Uterus (tissue), 4 donors: ENCODE measurements at places on chromosomes 2 and 18. TPM values are rescaled to one million over a fixed set of nuclear protein-coding genes. Genes with fewer than 3 reads are reported as not detected.
A peak's percentile ranks its signal among the peaks of the same experiment; 100 is the strongest.

DNA sequence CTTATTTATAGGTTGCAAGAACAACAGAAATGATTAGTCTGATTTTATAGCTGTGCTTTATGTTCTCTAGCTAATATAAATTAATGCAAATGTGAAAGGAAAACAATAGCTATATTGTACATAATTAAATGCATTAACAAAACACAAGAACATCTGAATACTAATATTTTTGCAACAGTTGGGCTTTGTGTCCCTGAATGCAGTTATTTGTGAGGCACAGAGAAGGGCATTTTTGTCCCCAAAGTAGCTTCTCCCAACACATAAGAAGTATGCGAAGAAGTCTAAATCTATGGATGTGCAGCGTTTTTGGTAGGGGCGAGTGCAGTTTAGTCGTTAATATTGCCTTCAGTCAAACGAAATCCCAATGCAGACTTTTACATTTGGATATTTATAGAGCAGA lies 110.0 kb downstream of the MBP start:
- DNase-seq, result no peak

DNA sequence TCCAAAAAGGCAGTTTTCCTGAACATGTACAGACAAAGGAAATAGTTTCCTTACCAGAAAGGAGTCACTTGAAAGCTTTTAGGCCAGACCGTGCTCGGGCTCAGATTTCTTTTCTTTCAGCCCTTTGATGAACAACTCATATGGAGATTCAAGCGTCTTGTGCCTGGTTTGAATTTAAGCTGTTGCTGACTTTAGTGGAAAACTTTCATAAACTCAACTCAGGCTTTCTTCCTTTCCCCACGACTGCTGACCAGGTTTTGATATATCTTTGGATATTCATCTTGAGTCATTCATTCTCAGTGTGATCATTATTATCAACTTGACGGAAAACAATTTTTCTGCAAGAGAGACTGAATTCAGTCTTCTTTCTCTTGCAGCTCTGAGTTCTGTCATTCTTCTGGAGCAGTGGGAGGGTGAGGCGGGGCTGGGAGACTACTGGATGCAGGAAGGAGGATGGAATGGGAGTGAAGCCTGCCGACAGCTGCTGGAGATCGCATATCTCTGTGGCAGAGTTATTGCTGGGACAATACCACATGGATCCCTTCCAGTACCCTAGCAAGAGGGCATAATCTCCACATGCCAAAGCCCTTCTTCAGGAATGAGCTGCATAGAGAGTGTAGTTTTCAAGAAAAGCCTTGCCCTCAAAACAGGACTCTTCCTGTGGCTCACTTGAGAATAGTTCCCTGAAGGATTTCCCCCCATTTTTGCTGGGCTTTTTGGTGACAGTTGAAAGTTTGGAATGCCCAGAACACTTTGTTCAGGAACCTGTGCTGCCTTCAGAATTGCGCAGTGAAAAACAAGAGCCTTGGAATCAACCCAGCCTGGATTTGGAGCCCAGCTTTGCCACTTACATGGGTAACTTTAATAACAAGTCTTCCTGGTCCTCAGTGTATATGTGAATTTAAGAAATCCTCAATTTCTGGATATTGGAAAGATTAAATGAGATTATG lies 364.4 kb downstream of the ZNF521 start:
- peak; percentile 28 for DNase-seq

- no peak for DNase-seq
These were observed 131.4 kb upstream of the LHCGR start for GRCh38 chr2:48886919-48887318.

WNT10A gene
- total RNA-seq, result 0.15 TPM

HTRA2 gene
- total RNA-seq, result 13.1 TPM

GALNT13 gene
- 16.5 TPM for total RNA-seq

ANKRD53 gene
- total RNA-seq, result not detected
